ENCODE measurements at places on chromosomes 2 and 18. TPM values are rescaled to one million over a fixed set of nuclear protein-coding genes. Genes with fewer than 3 reads are reported as not detected.

The HNMT gene
- 0.53 TPM for total RNA-seq

The ANTXR1 gene
- total RNA-seq, result 41.3 TPM

The L3MBTL4 gene
- not detected for total RNA-seq

The LIMS4 gene
- total RNA-seq, result 1.8 TPM

The CAVIN2 gene
- total RNA-seq, result 10.2 TPM

The OTOF gene
- not detected for total RNA-seq

The VWA3B gene
- not detected for total RNA-seq

The ALPP gene
- not detected for total RNA-seq

The GAL3ST2 gene
- total RNA-seq, result not detected

- DNase-seq, result peak; percentile 33
Observed at GRCh38 chr2:14530506-14530905, 102.0 kb upstream of the LRATD1 start.

DNA sequence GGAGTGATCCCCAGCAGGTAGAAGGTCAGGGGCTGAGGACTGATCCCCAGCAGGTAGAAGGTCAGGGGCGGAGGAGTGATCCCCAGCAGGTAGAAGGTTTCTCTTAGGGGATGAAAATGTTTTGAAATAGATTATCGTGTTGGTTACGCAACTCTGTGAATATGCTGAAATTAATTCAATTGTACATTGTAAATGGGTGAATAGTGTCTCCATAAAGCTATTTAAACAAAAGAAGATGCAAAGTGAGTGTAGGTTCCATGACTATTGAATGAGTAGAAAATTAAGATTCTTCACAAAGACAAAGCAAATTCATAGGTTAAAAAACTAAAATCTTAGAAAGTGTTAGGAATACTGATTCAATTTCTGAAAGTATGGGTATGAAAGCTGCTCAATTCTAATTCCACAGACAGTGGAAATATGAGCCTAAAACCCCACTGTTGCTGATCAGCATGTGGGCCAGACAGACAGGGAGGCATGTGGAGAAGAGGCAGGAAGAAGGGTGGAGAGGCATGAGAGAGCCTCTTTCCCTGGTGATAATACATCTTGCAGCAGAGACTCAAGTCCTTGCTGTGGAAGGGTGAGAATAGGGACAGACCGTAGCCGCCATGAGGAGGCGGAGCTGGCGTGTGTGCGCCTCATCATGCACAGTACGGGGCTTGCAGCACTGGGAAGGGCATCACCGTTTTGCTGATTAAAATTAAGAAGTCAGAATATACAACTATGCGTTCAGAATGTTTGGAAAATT, 85.9 kb upstream of the NFATC1 start:
- DNase-seq, result no peak

- no peak for DNase-seq
Observed at GRCh38 chr2:30694286-30695055, 112.8 kb downstream of the CAPN13 start.

GRCh38 chr2:241925821-241926441, 56.4 kb downstream of the RTP5 start:
- DNase-seq, result no peak

- DNase-seq, result no peak
Observed at GRCh38 chr2:240594511-240595380, 8.2 kb downstream of the CAPN10 start.

GRCh38 chr18:13245481-13246000, 27.0 kb downstream of the LDLRAD4 start:
- no peak for DNase-seq

GRCh38 chr2:5561006-5561405, 131.2 kb upstream of the SOX11 start:
- no peak for DNase-seq

DNA sequence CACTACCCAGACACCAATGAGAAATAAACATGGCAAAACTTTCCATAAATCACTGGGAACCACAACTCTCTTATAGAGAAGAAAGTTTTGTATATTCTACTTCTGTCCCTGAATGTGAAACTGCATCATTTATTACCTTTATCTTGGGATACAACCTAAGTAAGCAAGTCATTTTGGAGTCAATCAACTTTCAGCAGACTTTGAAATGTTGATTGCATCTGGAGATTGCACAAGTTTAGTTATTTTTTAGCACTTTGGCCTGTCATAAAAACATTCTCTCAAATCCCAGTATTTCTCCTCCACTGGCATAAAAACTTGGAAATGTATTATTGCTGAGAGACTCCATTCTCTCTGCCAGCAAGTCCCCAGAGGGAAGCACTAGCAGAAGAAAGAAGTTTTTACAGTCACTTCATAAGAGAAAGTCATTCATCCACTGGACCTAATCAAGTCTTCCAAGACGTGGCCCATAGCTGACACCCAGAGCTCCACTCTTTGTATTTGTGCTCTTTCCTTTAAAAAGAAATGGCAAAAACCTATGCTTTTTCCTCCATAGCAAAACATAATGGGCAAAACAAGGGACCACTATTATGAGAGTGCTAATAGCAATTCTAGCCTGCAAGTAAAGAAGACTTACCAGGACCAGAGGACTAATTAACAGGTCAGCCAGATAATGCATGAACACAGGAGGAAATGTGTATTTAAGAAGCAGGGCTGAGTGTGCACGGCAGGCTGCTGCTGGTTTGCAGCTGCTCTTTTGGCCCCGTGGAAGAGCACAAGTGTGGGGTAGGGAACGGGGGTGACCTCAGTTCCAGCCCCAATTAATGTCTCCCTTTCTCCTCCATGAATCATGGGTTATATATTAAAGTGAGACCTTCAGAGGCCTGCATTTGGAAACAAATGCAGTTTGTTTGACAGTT, 171.5 kb downstream of the INO80D start:
- DNase-seq, result no peak

DNA sequence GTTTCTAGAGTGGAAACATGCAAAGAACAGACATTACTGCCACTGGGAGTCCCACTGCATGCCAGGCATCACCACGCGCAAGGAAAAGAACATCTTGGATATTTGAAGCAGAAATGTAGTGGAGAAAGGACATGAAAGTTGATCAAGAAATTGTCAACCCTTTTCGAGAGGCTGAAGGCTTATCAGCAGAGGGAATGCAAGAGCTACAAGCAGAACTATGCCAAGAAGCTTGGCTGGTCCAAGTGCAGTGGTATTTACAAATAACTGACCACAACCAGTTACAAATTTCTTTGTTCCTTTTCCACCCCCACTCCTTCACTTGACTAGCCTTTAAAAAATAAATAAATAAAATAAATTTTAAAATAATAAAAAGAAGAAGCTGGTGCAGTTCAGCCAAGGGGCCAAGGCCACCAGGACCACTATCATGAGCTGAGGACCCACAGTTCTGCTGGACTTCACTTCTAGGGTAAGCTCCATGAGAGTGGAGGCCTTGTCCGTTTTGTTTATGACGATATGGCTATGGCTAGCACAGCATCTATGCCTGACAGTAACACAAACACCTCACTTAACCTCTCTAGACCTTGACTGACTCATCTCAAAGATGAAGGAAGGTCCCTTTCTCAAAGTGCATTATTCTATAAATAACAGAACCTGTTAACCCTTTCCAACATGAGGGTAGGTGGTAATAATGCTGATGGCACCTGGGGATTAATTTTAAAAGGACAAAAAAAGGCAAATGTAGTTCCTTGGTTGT, 20.9 kb downstream of the MARCHF4 start:
- no peak for DNase-seq

DNA sequence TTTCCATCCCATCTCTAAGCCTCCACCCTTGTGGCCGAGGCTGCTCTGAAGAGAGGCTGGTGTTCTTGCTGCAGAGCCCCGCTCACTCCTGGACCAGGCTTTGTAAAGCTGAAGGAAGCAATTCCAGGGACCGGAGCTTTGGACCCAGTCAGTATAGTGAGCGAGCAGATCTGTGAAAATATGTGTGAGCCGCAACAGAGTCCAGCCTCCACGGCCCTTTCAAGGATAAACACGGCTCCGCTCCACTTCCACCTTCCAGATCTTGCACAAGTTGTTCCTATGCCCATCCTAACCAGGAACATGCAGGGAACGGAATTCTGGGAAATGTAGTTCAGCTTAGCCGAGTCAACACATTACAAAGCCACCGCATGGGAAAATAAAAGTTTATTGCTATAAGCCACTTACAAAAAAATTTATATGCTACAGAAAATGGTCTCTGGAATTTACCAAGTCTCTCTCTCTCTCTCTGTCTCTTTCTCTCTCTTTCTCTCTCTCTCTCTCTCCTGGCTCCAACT, 151.7 kb upstream of the ZNF521 start:
- peak; percentile 55 for DNase-seq

DNA sequence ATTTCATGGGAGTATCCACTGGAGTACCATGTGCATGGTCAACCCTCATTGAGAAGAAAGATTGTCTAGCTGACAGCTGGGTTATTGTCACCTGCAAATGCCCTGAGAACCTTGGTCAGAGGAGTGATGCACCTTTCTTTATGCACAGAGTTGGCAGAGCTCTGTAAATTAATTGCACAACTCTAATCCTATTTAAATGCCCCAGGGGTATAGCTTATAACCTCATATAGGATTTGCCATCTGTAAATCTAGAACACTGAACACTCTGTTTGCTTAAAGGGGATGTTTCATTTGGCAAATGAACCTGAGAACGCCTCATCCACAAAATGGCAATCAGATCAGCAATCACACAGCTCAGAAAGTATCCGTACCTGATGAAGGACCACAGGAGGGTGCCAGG, 71.8 kb upstream of the SP5 start:
- no peak for DNase-seq

GRCh38 chr2:62713837-62714236, 8.3 kb downstream of the EHBP1 start:
- DNase-seq, result no peak

DNA sequence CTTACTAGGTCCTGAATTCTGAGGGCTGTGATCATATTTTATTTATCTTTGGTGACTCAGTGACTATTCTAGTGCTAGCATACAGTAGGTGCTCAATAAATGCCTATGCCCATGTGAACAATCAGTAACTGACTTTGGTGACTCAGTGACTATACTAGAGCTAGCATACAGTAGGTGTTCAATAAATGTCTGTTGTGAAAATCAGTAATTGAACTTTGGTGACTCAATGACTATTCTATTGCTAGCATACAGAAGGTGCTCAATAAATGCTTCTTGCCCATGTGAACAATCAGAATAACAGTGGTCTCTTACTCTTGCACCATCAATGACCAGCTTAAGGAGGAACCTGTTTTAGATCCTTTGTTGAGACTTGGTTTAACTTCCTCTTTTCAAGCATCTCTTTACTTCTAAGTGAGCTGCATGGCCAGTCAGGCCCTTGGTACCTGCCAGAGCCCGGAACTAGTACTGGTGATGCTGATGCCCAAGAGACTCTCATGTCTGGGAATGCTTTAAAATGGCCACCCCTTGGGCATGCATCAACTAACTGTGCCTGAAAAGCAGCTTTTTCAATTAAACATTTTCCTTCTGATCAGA, 214.9 kb upstream of the SPRED2 start:
- DNase-seq, result no peak

- DNase-seq, result no peak
Observed at GRCh38 chr2:235725016-235725489, 231.2 kb downstream of the AGAP1 start.

DNA sequence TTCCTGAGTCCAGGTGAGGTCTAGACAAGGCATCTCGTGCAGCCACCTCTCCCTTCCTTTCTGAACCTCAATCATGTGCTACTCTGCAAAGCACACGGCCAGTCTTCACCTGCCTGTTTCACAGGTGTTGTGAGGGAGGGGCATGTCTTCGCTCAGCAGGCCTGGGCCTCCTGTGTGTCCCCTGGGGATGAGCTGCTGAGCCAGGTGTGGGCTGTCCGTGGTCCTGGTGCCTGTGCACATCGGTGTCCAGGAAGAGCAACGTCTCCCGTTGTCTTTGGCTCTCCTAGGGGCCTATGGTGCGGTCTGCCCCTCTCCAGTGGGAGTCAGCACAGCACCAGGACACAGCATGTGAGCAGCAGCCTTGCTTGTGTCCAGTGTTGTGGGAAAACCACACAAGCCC, 16.7 kb downstream of the ARHGEF4 start:
- no peak for DNase-seq

- DNase-seq, result peak; percentile 59
Observed at GRCh38 chr2:228048838-228049490, 132.5 kb downstream of the SPHKAP start.

DNA sequence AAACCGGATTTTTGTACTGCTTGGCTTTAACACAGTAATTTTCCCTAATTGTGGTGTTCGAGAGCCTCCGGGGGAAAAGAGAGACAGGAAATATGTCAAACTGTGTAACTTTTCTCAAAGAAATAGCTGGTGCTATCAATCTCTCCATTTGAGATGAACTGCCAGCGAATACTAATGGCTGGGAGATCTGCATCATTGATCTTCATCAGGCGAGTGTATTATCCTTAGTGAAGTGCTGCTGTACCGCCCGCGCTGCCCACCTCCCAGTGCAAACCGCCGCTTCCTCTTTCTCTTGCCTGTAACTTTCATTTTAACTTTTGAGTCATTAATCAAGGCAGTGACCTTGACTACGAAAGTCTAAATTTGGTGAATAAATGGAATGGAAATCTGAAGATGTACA, 246.1 kb upstream of the ST6GAL2 start:
- DNase-seq, result no peak

DNA sequence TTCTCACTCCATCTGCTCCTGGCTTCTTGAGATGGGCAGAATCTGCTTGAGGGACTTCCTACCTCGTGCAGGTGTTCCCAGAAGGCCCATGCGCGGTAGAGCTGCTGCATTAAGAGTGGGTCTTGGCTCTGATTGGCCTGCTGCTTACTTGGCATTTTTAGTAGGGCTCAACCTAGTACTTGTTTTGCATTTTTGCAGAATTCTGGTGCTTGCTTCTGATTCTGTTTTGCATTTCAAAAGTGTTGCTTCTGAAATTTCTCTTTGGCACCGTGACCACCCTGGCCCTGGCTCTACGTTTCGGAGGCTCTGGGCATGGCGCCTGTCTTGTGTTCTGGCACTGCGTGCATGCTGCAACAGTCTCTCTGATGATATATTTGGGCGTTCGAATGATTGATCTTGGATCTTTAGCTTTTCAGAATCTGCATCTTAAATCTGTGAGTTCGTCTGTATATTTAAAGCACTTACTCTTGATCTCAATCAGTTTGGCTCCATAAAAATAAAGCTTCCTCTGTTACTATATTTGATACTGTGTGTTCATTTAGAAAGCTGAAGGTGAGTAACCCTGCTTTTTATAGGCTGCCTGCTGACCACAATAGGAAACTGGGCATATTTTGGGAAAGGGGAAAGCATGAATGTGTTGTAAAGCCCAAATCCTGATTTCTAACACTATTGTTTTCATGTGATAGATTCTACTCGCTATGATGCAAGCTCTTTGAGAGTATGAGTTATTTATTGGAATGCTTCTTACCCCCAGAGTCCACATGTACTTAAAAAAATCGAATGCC, 22.2 kb downstream of the EFR3B start:
- DNase-seq, result no peak

GRCh38 chr2:219002395-219003266, 9.4 kb upstream of the CRYBA2 start:
- peak; percentile 40 for DNase-seq

DNA sequence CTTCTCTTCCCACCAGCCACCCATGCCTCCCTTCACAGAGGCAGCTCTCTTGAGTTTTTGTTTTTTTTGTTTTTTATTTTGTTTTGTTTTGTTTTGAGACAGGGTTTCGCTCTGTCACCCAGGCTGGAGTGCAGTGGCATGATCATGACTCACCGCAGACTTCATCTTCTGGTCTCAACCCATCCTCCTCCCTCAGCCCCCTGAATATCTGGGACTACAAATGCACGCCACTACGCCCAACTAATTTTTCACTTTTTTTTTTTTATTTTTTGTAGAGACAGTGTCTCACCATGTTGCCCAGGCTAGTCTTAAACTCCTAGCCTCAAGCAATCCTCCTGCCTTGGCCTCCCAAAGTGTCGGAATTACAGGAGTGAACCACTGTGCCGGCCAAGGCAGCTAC, 161.4 kb downstream of the TRABD2A start:
- DNase-seq, result no peak

GRCh38 chr18:74906184-74906583, 302.8 kb downstream of the PTGR3 start:
- no peak for DNase-seq
